ENCODE measurements at places on chromosomes 5 and 9.

DNA sequence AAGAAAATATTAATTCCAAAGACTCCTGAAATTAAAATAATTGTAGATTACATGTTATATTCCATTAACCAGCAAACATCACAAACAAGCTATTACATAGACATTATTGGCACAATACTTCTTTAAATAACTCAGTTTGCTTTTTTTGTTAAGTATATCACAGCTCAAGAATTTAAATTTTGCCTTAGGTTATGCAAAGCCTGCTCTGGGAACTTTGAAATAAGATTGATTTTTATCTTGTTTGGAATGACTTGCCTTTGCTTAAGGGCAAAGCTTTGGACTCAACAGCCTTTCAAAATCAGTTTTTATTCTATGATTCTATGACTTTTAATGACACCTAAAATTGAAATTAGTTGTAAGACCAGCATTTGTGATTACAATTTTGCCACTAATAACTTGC lies 78.2 kb downstream of the ALDH7A1 start:
- no peak for DNase-seq

GRCh38 chr5:32543291-32543690 lies 42.1 kb upstream of the SUB1 start:
- DNase-seq = no peak

- peak; percentile 36 for DNase-seq
These were observed 21.8 kb downstream of the SLIT3 start for GRCh38 chr5:169279125-169279524.

- DNase-seq = peak; percentile 52
These were observed 27.6 kb upstream of the RNF130 start for GRCh38 chr5:180098991-180099732.

GRCh38 chr5:175866377-175866907 lies 4.9 kb upstream of the CPLX2 start:
- DNase-seq = peak; percentile 56
